ENCODE measurements at places on chromosomes 3 and 15.
A peak's percentile ranks its signal among the peaks of the same experiment; 100 is the strongest.

DNA sequence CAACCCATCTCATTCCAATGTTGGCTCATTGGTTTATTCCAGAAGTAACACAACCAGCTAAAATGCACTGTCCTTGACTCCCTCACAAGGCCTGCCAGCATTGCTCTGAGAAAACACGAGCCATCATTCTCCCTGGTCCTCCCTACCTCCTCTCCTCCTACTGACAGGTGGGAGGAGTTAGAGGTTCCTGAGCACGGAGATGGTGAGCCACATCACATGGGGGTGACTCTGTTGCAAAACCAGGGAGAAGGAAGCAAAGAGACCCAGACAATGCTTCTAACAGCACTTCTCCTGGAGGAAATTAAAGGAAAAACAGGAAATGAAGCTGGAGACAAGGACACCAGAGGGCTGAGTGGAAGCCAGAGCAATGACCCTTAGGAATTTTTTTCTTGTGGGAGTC, 667.4 kb downstream of the NTRK3 start:
- DNase-seq, result no peak

- DNase-seq, result no peak
These were observed 139.3 kb upstream of the HES1 start for GRCh38 chr3:193996641-193997089.

DNA sequence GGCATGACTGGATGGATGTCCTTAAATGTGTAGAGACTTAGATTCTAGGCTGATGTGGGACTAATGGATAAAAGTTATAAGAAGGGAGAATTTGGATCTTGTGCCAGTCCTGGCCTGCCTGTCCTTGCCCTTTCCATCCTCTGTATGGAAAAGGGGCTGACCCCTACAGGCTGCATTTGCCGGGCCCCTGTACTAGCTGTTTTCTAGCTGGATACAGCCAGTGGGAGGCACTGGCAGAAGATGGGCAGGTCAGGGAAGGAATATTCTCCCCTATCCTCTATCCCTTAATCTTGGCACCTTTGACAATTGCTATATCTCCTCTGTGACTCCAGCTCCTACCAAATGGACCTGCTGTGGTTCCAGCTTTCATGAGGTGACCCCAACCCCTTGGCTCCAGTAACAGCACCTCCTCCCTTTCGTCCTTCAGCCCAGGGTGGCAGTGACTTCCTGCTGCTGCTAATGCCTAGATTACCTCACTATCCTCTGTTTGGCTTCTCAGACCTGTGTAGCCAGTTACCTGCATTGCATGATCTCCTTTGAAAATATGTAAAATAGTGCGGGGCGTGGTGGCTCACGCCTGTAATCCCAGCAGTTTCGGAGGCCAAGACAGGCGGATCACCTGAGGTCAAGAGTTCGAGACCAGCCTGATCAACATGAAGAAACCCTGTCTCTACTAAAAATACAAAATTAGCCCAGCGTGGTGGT, 6.2 kb upstream of the TNFAIP8L3 start:
- DNase-seq, result no peak

DNA sequence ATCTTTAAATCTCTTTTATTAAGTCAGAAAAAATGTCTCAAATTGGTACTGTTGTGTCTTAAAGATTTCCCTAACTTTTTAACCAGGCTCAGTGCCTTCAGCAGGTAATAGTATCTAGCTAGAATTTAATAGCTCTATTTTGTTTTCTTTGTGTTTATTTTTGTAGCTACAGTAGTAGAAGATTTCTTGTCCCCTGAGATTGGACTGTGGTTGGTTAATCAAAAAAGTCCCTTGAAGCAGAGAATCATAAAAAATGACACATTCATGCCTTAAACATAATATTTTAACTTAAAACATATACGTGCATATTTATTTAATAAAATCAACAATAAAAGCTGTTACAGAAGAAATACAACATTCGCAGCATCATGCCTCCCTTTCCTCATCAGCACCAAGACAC, 102.8 kb downstream of the EEFSEC start:
- no peak for DNase-seq

- DNase-seq, result no peak
These were observed 6.4 kb upstream of the TBC1D21 start for GRCh38 chr15:73866881-73867410.

GRCh38 chr3:12288182-12289129, at the start of gene PPARG:
Gene PPARG, plus strand, starts transcription at chr3:12289070. Its CDS starts 90,642 bp downstream, at chr3:12379712.
- no peak for DNase-seq

DNA sequence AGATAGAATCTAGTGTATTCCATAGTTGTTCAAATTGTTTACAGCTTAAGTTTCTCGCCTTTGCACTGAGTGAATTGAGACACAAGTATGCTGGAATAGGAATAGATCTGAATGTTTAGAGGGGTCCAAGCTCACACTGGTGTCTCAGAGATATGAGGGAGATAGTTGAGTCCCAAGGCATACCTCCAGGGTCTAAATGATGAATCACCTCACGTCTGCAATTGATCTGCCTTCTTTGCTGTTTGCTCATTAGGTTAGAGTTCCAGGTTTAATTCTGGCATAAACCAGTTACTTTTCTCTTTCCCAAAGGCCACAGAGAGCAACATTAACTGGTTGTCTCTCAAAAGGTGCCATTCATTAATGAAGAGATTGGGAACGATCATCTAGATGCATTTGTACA, 106.3 kb upstream of the MME start:
- DNase-seq, result no peak

GRCh38 chr3:155704771-155705559, 39.9 kb downstream of the PLCH1 start:
- DNase-seq, result no peak

- DNase-seq, result no peak
These were observed 12.5 kb downstream of the ARPP21 start for GRCh38 chr3:35651851-35652250.

DNA sequence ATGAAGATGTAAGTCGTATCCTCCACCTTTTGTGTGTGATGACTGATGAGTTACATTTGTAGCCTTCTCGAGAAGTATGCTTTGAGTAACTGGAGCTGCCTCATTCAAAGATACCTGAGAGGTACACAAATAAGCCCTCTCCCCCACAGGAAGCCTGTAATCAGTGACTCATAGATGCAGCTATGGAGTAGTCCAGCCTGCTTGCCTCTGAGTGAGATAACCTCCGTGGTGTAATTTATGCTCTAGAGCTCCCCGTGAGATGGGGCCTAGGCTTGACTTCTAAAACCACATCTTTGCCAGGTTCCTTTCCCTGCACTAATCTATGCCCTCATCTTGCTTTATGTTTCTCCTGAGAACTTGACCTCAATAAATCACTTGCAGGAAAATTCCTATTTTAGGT, 291.7 kb downstream of the SUCLG2 start:
- no peak for DNase-seq

DNA sequence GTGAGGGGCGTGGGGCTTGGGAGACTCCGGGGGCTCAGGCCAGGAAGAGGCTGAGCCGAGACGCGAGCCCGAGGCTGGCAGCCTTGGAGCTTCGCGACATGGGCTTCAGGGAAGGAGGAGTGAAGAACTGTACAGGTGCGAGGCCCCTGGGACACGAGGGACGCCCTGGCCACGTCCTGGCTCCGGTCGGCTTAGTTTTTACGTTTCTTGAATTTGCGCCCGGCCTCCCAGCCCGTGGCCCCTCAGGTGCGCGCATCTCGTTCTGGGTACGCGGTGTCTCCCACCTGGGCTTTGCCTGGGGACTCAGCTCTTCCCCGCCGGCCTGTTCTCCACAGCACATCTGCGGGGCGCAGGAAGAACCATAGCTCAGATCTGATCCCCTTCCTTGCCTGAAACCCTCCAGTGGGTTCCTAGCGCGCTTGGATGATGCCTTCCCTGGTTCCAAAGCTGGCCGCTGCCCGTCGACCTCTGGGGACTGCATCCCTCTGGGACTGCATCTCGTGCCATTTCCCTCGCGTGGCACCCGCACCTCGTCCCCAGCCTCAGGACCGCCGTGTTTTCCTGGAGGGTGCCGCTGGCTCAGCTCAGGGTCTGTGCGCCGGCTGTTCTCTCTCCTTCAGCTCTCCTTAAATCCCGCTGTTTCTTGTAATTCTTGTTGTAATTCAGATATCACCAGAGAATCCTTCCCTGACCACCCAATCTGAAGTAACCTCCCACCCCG, 614 bp downstream of the CHCHD6 start:
- no peak for DNase-seq

DNA sequence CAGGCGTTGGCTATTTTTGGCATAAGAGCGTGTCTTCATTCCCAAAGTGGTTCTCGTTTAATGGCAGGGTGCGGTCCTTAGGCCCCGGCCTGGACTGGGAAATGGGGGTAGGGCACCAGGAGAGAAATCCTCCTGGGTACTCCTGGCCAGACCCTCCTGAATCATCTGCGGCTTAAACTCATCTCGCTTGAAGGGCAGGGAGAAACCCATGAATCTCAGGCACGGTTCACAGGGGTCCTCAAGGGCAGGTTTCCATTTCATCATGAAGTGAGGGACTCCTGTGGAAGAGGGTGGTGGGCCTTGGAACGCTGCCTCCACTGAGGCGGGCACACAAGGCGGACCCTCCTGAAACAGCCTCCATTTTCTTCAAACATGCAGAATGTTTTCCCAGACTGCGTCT, 48.4 kb downstream of the KLF13 start:
- DNase-seq, result no peak

- DNase-seq, result no peak
These were observed 110.0 kb downstream of the OPA1 start for GRCh38 chr3:193702967-193703366.

- DNase-seq, result peak; percentile 1
These were observed 154.1 kb downstream of the TJP1 start for GRCh38 chr15:29668120-29668602.

- DNase-seq, result no peak
These were observed 23.1 kb downstream of the SST start for GRCh38 chr3:187646906-187647660.

GRCh38 chr15:51114437-51115119, 19.9 kb upstream of the TNFAIP8L3 start:
- no peak for DNase-seq

DNA sequence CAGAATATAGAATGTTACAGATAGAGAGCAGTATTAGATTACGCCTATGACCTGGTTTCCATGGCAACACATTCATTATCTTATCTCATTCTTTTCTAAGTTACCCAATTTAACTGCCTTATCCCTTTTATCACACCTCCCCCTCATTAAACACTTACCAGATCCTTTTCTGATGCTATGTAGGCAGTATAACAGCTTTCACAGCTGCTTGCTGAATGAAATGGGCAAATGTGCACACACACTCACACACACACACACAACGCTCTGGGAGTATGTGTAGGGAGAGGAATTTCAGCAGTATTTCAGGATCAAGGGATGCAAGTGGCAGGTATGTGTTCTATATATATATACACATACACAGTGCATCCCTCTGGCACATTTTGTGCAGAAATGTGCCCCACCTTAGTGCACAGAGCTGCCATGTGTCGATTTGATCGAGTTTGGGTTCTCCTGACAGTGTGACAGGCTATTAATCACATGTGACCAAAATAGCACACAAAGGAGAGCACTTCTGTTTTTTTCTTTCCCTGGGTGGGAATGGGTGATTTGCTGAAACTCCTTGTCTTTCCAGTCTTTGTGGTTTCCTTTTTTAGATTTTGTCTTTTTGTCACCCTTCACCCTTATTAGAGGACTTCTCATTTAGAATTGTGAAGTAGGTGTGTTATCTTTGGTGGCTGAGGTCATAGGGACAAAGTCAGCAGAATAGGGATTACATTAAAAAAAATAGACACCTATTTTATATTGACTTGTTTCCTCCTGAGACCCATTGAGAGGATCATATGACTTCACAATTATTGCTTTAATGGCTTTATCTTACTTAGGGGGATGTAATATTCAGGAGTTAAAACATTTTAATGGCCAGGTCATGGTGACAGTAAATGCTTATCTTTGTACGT, 553.7 kb downstream of the PDCD6IP start:
- no peak for DNase-seq

- DNase-seq, result no peak
These were observed 88.5 kb upstream of the MYZAP start for GRCh38 chr15:57503051-57503702.

DNA sequence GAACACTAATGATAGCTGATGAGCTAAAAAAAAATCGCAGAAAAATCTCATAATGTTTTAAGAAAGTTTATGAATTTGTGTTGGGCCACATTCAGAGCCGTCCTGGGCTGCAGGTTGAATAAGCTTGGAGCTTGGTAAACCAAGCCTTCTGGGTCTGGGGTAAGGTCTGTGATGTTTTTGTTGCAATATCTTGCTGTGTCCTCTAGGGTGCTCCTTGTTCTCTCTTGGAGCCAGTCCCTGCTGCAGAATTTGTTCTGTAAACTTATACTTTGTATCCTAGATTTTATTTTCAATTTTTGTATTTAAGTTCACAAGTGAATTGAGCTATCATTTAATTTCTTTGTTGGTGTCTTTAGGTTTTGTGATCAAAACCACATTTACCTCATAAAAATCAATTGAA, 143.7 kb downstream of the NR1D2 start:
- peak; percentile 41 for DNase-seq

GRCh38 chr3:110165370-110165743, 828.0 kb upstream of the DPPA4 start:
- DNase-seq, result no peak

DNA sequence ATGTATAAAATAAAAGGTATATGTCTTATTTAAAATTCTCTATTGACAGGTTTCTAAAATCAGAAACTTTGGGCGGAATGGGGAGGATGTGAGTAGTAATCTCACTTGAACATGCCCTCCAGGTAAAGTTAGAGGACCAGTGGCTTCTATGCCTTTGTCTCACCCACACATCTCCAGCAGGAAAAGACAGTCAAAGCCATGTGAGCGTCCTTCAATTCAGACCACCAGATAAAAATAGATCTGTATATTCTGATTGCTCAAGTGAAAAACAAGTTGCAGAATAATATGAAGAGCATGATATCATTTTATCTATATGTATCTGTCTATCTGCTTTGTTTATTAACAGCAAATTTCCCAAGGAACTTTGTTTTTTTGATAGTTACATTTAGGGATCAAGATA, 152.2 kb downstream of the TMCO5A start:
- no peak for DNase-seq

DNA sequence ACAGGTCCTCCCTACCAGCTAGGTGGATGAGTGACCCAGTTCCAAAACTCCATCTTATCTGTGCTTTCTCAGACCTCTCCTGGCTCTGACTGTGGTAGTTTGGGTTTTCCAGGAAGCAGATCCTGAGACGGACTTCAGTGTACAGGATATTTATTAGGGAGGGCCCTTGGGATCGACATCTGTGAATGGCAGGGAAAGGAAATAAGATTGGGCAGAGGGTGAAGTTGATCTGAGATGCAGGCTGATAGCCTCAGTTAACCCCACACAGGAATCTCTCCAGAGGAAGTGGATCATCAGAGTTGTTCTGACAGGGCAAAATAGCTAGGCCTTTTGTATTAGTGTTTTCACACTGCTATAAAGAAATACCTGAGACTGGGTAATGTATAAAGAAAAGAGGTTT, 16.7 kb upstream of the MAPK6 start:
- no peak for DNase-seq
